ENCODE measurements at places on chromosomes 1 and 21. TPM values are rescaled to one million over a fixed set of nuclear protein-coding genes. Genes with fewer than 3 reads are reported as not detected.

GRCh38 chr1:6747674-6748073 is 37.6 kb upstream of the CAMTA1 start:
- ATAC-seq, result no peak

DNA sequence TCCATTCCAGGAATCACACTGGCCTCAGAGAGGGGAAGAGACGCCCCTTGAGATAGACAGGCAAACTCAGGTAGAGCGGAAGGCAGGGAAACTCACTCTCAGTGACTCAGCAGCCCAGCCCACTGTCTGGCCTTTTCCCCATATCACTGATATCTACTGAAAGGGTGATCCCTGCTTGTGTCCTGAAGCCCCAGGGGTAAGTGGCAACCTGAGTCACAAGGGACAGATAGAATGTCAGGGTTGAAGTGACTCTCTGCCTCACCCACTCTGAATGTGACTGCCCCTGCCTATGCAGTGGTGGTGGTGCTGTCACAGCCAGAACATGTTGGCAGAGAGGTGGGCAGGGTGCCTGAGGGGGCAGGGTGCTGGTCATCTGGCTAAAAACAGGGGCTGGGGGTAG is 157.5 kb upstream of the FGGY start:
- ATAC-seq, result no peak

- ATAC-seq, result no peak
Observed at GRCh38 chr1:205410581-205411298, 11.1 kb downstream of the LEMD1 start.

DNA sequence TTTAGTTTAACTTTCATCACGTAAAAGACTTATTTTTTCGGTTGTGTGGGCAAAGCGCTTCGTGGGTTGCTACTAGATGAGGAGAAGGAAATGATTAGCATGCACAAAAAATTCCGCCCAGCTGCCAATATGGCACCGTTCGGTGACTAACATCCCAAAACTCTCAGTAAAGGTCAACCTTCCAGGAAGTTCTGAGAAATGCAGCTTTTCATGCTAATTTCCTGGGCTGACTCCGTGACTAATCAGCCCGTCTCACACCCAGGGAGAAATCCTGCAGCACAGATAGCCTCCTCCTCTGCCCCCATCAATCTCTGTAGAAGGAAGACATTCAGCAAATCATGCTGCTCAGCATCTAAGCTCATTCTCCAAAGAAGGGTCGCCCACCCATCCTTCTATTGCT is 34.1 kb downstream of the TMCO4 start:
- peak; percentile 72 for ATAC-seq

SELENBP1 gene
- 15.8 TPM for total RNA-seq

STYXL2 gene
- 1.6 TPM for total RNA-seq
